ENCODE measurements at places on chromosomes 6 and 20.
A peak's percentile ranks its signal among the peaks of the same experiment; 100 is the strongest.

DNA sequence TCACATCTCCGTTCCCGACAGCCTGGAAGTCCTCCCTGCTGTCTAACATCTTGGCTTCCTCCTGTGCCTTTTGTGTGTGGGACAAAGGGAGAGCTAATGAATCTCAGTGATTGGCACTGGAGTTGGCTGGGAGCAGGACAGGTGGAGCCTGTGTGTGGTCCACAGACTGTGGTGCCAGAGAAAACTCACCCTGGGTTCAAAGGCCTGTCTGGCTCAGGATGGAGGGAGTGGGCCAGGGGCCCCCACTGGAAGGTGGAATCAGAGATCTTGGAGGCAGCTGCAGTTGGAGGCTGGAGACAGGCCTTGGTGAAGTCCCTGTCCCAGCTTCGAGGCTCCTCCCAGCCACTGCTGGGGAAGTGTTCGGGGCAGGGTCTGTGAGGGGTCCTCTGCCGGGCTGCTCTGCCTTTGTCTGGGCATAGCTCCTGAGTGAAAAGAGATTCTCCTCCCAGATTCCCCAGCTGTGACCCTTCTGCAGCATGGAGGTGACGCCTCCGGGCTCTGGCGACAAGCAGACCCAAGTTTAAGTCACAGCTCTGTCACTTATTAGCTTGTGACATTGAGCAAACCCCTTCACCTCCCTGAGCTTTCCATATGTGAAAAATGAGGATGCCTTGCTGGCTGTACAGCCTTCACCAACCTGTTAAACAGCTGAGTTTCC, 13.9 kb upstream of the ITPR3 start:
- DNase-seq = no peak

DNA sequence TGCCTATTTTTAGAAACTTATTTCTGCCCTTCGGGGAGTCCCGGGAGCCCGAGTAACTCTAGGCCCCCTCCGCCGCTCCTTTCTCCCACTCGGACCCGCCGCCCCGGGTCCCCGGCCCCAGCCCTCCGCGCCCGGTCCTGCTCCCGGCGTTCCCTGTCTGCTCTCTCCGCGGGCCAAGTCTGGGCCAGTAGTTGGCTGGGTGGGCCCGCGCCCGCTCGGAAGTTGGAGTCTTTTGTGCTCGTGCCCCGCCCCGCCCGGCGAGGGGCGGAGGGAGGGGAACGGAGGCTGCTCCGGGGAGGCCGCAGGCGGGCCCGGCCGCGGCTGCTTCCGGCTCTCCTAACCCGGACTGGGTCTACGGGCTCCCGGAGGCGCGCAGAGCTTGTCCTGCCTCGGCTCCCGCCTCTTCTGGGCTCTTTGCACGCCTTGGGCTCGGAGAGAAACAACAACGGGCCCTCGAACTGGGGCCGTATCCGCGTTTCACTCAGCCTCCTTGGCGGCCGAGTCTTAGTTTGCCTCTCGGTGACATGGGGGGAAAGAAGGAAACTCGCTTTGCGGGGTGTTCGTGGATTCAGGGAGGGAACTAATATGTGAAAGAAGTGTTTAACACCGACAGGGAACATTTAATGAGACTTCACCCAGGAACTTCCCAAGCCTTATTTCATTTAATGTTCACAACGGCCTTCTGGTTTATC, 657 bp downstream of the RALY start:
- DNase-seq = peak; percentile 77

- DNase-seq = no peak
Measured at GRCh38 chr6:52157301-52157941, 28.8 kb upstream of the IL17A start.

GRCh38 chr6:10583509-10583901, 62.4 kb downstream of the GCNT2 start:
- no peak for DNase-seq

DNA sequence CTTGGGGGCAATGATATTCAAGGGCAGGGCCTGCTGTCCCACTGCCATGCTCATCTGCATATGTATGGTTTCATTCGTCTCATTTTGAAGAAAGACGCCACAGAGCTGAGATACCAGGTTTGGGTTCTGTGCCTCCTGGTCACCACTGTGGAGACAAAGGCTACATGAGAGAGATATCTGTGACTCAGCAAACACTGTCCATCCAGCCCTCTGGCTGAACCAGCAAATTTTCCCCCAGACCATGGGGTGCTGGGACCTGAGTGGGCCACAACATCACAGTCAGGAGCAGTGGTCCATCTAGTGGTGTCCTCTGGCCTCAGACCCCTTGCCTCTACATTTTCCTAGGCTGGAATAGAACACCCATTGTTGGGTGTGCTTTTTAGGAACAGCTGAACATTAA, at the start of gene MAS1L:
TSS of gene MAS1L (minus strand) at position 297 of the 400 bp plus-strand sequence. CDS start at position 243, 54 bp downstream.
- no peak for DNase-seq

GRCh38 chr6:26268659-26269402, 96.2 kb upstream of the BTN3A2 start:
- DNase-seq = no peak

DNA sequence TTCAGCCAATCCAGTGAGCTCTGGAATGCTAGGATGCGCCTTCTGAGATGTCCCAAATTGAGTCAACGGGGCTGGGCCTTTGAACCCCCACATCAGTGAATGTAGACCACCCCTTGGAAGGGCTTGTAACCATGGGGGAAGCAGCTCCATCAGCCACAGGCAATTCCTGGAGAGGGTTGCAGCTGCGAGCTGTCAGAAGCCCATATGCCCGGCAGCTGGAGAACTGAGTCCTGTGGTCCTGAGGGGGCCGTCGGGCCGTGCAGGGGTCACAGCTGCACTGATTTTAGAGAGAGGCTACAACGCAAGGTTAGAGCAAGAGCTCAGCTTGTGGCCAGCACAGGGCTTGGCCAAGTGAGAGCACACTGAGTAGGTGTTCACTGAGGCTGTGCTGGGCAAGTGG, 121.3 kb downstream of the TOX2 start:
- no peak for DNase-seq

GRCh38 chr6:136737374-136737844, 54.9 kb downstream of the MAP3K5 start:
- DNase-seq = no peak

GRCh38 chr20:62938105-62938888, at the start of gene GID8:
Gene GID8 (plus strand): TSS chr20:62938147. CDS start chr20:62941503, 3,356 bp downstream.
- DNase-seq = no peak

DNA sequence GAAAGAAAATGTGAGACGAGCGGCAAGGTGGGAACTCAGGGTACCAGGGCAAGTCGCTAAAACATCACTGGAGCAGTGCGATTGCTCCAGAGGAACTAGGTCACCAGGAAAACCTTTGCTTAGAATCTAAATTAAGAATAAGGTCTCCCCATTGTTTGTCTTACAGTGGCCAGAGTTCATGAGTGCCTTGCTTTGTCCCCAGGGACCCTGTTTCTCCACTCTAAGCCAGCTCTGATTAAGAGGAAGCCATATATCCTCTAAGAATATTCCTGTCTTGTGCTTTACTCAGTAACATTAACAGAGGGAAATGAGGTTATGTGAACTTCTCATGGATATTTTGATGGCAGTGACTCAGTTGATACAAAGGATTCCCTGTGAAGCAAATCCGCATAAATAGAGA, 305.8 kb downstream of the CD83 start:
- DNase-seq = no peak

- no peak for DNase-seq
Measured at GRCh38 chr6:80145921-80146320, 39.5 kb downstream of the BCKDHB start.

- DNase-seq = no peak
Measured at GRCh38 chr6:5481033-5481432, 219.7 kb downstream of the FARS2 start.

DNA sequence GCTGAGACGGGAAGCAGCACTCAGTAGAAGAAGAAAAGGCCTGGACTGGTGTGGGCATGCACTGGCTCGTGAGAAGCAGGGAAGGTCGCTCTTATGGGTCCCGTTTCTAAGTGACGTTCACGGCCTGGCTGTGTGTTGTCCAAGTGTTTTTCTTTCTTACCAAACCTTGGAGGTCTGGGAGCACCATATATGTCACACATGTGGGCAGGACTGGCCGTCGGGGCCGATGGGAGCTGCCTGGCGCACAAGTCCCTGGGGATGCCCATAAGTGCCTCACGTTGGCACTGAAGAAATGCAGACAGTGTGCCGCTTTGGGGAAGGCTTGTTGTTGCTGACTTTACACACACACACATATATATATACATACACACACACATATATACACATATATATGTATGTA, 86.0 kb upstream of the DUSP22 start:
- no peak for DNase-seq

DNA sequence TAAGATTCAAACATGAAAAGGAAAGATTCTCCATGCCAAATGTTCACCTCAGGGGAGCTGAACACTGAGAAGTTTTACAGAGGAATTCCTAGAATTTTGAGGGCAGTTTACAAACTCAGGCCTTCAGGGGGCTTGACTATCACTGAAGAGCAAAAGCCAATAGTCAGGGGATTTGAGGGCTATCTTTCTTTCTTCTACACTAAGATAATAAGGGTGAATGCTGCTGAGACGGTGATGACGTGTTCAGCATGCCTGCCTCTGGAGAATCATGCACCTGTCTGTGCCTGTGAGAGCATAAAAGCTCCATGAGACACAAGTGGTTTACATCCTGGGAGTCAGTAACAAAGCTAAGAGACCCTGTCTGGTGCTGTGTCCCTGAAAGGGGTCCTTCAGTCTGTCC, 1085.6 kb downstream of the KIF16B start:
- no peak for DNase-seq

GRCh38 chr20:8504030-8504429, 372.0 kb downstream of the PLCB1 start:
- DNase-seq = no peak

DNA sequence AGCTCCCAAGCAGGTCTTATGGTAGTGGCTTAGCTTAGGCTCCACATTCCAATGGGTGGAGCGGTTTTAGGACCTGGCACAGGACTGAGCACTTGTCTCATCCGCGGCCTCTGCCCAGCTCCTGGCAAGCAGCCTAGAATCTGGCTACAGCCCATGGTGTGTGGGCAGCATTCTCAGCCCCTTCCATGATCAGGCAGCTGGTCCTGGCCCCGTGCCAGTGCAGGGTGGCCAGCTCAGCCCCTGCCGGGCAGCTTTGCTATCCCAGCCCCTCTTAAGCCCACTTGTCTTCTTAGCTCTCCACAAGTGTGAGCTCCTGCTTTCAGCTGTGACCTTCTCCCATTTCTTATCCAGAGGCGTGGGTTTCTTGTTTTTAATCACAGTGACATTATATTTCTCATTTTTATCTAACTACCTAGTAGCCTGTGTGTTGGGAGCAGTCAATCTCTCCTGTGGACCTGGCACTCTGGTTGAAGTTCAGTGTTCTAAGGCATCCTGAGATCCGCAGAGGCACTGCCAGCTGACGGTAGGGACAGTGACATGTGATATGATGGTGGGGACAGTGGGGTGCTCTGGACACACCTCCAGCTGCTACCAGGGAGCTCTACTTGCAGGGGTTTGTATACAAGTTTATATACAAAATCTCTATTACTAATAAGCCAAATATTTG, 119.9 kb upstream of the PRND start:
- no peak for DNase-seq

GRCh38 chr6:44386929-44387345, 569 bp upstream of the CDC5L start:
- no peak for DNase-seq

GRCh38 chr6:41022294-41022693, 16.7 kb downstream of the UNC5CL start:
- no peak for DNase-seq

DNA sequence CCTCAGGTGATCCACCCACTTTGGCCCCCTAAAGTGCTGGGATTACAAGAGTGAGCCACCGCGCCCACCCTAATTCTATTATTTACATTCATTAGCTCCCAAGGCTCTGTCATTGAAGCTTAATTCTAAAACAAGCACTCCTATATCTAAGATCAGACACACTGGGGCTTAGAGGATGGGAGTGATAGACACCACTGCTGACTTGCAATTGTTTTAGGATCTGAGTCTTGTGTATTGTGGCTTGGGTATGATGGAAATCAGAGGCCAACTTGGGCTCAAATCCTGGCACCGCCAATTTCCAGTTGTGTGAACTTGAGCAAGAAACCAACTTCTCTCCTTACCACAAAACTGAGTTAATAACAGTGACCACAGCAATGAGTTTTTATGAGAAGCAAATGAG, 34.7 kb downstream of the MTRES1 start:
- DNase-seq = no peak

DNA sequence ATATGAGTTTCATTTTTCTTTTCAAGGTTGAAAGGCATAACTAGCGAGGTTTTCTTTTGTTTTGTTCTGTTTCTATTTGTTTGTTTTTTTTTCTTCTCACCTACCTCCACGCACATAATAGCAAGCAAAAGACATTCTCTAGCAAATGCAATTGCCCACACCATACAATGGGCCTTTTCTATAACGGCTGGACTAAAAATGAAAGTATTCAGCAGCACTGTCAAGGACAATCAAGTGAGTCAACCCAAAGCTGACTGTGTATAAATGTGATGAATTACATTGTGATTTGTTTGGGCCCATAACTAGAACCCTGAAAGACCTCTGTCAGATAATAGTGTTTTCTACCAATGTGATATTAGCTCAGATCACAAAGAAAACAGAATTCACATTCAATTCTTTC, 496.7 kb downstream of the RNF144B start:
- DNase-seq = no peak

- DNase-seq = no peak
Measured at GRCh38 chr6:119449331-119450156, 100.0 kb upstream of the MAN1A1 start.

DNA sequence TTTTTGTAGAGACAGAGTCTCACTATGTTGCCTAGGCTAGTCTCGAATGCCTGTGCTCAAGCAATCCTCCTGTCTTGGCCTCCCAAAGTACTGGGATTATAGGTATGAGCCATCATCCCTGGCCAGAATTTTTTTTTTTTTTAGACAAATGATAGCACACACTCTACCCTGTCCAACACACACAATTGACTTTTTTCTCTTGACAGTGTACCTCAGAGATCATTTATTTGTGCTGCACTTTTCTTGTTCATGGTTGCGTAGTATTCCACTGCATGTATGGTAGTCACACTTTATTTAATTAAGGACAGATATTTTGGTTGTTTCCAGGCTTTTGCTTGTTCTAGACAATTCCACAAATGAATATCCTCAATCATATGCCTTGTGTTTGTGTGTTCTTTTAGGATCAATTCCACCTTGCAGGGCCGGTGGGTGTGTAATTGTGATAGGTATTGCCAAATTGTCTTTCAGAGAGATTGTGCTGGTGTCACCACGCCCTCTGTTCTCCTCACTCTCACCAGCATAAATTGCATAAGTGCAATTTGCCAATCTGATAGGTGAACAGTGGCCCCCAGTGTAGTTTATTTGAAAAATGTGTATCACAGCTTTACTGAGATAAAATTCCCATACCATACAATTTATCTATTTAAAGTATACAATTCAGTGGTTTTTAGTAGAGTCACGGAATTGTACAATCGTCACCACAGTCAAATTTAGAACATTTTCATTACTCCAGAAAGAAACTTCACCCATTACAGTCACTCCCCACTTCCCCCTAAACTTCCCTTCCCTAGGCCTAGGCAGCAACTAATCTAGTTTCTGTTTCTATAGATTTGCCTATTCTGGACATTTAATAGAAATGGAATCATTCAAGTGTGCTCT, 20.1 kb downstream of the SRC start:
- DNase-seq = no peak

DNA sequence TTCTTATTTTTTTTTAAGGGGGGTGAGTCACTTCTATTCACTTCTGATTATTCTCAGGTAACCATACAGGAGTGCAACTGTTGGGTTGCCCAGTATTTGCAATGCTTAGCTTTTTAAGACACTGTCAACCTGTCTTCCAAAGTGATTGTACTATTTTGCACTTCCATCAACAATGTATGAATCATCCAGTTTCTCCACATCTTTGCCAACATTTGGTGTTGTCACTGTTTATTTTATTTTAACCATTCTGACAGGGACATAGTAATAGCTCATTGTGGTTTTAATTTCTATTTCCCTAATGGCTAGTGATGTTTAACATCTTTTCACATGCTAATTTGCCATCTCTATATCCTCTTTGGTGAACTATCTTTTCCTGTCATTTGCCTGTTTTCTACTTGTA, 1.4 kb upstream of the SLC13A3 start:
- no peak for DNase-seq

Measured in central memory CD4-positive, alpha-beta T cell (primary cell).